ENCODE measurements at places on chromosomes 1 and 21.
A peak's percentile ranks its signal among the peaks of the same experiment; 100 is the strongest.

DNA sequence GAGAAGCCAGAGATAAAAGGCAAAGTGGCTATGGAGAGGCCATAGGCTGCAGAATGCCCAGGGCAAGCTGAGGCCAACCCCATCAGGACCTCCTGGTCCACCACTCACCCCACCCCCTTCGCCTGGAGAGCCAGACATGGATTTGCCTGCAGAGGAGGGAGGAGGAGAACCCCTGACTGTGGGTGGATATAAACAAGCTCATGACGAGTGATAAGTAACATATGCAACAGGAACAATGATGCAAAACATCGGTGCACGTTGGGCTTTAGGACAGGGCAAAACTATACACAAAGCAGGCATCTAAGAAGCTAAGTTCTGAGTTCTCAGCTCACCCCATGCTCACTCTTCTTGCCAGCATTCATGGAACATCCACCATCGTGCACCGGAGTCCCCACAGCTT lies 150.3 kb downstream of the ETS2 start:
- DNase-seq = no peak

DNA sequence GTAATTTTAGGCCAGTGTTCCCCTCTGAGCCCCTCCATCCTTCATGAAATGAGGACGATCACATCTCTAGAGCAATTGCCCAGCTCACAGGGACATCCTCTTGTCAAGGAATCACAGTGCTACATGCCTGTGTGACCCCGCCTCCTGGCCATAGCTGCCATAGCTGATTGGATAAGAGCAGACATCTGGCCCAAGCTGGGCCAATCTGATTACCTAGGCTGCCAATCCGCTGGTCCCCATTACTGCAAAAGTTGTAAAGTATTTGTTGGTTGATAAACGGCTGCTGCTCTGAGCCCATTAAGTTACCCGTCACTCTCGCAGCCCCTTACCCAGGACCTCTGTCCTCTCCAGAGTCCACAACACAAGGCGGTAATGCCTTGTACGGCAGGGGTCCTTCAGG lies 8.3 kb downstream of the NT5C1A start:
- DNase-seq = no peak

- DNase-seq = no peak
Observed at GRCh38 chr1:219465212-219466093, 147.5 kb downstream of the ZC3H11B start.

DNA sequence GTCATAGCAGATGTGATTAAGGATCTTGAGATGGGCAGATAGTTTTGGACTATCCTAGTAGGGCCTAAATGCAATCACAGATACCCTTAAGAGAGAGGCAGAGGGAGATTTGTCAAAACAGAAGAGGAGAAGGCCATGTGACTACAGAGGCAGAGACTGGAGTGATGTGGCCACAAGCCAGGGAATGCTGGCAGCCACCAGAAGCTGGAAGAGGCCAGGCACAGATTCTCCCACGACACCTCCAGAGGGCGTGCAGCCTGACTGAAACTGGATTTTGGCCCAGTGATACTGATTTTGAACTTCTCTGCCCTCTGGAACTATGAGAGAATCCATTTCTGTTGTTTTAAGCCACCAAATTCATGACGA lies 52.1 kb upstream of the EPS8L3 start:
- DNase-seq = no peak

- no peak for DNase-seq
Observed at GRCh38 chr1:25927521-25928265, 21.5 kb upstream of the STMN1 start.

- DNase-seq = no peak
Observed at GRCh38 chr1:101704895-101705294, 291.8 kb downstream of the OLFM3 start.

DNA sequence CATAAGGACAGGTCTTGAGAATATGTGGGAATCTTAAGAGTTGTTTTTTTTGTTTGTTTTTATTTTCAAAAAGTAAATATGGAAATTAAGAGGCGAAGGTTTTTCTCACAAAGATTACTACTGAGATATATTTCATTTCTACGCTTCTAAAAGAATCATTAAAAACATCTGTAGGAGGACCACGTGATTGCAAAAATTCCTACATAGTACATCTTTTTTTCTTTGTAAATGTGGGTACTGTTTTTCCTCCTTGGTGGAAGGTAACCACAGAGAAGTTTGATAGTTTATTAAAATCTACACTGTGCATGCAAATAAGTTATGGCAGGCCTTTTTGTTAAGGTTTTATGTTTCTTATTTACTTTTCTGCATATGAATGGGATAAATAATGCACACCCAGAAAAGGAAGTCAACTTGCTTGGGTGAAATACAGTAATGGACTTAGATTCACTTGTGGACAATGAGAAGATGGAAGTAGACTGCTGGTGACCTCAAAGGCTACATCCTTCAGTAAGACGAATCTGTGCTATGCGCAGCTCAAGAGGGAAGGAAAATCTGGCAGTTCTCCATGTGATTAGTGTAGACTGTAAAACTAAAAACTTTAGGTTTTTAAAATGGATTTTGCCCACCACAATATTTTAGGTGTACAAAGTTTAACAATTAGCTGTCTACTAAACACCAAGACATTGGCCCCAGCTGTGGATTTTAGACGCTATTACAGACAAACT lies 2.0 kb downstream of the AK5 start:
- DNase-seq = no peak

DNA sequence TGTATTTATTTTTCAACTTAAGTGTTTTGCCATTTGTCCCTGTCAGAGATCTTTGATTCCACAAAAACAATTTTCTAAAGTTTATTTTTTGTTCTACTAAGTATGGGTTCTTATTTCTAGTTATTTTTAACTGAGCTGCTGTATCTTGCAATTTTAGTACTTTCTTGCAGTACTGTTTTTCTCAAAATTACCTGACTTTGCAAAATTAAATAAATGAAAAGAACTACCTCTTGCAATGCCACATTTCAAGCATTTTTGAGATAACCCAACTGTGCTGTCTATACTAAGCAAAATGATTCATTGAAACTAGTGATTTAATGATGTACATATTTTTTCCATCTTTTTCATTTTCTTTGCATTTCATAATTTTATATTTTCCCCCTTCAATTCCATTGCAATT lies 71.5 kb upstream of the ADGRL2 start:
- DNase-seq = no peak

- no peak for DNase-seq
Observed at GRCh38 chr1:95893921-95894320, 659.9 kb downstream of the RWDD3 start.

GRCh38 chr1:70051926-70052325 lies 153.5 kb downstream of the LRRC40 start:
- DNase-seq = no peak

- DNase-seq = peak; percentile 62
Observed at GRCh38 chr1:235648954-235649367, 623 bp downstream of the GNG4 start.

GRCh38 chr21:31460980-31461379 lies 116.9 kb upstream of the TIAM1 start:
- no peak for DNase-seq

GRCh38 chr21:45509566-45510465 lies 32.4 kb downstream of the SLC19A1 start:
- no peak for DNase-seq

- no peak for DNase-seq
Observed at GRCh38 chr21:36347962-36348328, 27.9 kb downstream of the MORC3 start.
